ENCODE measurements at places on chromosomes 4 and X.

DNA sequence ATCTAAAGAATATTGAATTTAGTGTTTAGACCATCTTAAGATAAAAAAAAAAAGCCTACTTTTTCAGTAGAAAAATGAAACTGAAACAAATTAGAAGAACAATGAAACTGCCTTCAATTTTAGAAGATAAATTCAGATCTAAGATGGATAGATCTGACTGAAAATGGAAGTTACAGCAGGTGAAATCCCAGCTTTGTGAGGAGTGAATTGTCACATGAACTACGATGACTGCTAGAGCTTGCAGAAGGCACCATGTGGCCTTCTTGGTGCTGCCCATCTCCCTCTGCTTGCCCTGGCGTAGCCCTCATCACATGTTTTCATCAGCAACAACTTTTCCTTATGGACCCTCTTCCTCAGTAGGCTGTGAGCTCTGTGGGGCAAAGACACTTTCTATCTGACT lies 51.4 kb upstream of the EMCN start:
- no peak for DNase-seq

DNA sequence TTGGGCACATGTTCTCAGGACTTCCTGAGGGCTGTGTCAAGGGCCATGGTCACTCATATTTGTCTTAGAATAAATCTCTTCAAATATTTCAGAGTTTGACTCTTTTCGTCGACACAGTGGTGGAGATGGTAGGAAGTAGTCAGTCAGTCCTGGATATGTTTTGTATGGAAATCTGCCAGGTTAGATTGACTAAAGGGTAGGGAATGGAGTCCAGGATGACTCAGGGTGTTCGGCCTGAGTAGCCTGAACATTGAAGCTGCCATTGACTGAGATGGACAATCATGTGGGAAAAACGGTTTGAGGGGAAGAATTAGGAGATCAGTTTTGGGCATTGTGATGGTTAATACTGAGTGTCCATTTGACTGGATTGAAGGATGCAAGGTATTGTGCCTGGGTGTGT lies 177.1 kb upstream of the CENPE start:
- DNase-seq = peak; percentile 69

DNA sequence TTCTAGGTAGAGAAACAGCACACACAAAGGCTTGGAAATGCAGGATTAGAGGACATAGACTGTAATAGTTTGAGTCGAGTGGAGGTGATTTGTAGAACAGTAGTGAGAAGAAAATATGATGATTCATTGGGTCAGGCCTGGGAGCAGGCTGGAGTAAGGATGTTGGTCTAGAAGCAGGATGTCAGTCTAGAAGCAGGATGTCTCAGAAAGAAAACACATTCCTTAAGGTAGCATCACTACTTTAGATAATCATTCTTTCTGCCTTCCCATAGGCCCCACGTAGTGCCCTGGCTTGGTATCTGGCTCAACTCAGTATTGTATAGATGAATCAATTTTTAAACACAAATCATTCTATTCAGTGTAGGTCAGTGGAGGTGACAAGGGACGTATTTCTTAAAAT lies 11.2 kb upstream of the DACH2 start:
- peak; percentile 1 for DNase-seq

DNA sequence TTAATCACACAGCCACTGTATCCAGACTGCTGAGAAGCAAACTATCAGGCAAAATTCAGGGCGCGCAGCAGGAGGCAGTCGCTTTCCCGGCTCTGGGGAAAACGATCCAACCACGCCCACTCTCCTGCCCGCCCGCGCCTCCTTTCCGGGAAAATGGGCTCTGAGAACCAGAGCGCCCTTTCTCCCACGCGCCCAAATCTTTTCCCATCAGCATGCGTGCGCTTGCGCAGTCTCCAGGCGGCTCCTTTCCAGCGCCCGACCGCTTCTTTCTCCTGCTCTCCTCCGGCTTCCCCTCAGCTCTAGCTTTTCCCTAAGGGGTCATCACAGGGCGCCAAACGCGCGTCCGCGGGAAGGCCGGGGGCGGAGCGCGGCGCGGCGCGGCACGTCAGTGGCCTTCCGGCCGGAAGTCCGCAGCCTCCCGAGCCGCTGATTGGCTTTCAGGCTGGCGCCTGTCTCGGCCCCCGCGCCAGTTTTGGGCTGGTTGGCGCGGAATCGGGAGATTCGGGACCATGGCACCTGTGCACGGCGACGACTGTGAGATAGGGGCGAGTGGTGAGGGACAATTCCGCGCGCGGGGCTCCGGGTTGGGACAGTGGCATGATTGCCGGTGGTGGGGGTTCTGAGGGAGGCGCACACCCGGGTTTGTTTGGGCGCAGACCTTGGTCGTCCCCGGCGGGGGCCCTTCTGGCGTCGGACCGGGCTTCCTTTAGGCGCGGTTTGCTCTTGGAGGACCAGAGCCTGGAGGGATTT lies at the start of gene POLA1:
TSS of gene POLA1 (plus strand) at position 466 of the 750 bp plus-strand sequence. CDS start at position 510, 44 bp downstream.
- DNase-seq = peak; percentile 94

DNA sequence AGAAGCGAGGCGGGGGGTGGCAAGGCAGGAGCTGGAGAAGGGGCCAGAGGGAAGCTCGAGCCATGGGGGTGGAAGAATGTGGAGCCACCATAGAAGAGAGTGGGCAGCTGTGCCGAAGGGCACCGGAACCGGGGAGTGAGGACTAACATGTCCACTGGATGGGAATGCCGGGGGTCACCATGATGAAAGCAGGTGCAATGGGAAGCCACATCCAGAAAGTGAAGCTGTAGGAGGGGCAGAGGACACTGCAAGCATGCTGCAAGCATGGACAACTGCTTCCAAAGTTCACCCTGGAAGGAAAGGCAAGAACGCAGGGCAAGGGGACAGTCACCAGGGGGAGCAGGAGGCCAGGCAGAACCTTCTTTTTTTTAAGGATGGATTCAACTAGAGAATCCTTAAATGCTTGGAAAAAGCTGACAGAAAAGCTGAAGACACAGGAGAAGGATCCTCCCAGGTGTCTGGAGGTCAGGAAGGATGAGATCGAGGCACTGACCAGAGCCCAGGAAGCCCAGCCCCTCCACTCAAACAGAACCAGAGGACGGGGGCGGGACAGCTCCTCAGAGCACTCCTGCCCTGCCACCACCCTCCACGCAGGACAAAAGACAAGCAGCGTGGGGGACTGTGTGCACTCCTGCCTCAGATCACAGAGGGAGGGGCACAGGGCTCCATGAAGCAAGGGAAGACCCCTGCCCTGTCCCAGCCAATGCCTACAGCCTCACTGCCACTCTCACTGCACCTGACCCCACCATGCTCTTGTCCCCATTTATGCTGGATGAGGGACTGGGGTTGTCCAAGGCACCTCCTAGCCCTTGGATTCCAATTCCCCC lies 169.2 kb downstream of the AFAP1 start:
- DNase-seq = peak; percentile 35

DNA sequence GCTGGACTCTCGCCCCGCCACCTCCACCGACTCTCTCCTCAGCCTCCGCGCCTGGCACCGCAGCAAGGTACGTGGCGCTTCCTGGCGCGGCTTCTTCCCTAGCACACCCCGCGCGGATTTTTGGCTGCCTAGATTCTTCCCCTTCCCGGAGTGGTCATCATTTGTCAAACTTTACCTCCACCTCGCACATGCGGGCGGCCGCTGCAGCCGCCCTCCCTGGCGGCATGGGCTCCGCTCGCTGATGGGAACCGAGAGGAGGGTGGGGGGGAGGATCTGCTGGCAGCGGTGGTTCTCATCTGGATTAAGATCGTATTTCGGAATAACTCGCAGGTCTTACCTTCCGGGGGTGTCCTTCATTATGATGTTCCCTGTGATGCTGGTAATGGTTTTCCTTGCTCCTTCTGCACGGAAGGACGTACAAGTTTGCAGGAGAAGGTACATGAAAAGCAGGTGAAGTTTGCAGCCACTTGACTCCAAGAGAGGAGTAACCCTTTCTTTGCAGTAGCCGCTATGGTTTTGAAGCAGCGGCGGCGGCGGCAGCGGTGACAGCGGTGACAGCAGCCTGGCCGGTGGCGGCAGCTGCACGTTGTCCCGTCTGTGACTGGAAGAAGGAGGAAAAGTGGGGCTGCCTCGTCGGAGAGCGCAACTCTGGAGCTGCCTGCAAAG lies 2183.9 kb upstream of the TENM3 start:
- no peak for DNase-seq

DNA sequence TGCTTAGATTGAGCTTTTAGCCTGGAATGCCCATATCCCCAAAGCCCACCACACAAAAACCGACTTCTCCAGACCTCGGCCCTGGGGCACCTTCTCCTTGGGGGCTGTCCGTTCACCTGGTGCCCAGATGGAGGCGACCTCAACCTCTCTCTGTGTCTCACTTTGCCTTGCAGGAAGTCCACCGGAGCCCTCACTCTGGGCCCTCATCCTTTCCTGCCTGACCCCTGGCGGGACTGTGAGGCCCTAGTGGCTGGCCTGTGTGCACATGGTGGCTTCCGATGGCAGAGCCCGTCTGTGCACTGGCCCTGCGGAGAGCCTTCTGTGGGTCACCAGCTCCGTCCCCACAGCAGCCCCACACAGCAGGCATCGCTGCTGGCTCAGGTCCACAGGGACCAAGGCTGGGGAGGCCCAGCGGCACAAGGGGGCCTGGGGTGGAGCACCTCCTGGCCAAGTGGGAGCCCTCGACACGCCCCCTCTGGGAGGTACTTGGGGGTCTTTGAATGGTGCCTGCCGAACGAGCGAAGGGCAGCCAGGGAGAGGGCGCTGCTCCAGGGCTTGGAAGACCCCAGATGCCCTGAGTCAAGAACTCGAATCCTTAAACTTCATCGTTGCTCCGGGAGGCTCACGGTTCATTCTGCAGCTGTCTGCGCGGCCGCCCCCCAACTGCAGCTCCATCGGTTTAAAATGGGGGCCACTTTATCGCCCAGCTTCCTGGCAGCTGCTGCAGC lies 97.2 kb upstream of the ADRA2C start:
- no peak for DNase-seq

DNA sequence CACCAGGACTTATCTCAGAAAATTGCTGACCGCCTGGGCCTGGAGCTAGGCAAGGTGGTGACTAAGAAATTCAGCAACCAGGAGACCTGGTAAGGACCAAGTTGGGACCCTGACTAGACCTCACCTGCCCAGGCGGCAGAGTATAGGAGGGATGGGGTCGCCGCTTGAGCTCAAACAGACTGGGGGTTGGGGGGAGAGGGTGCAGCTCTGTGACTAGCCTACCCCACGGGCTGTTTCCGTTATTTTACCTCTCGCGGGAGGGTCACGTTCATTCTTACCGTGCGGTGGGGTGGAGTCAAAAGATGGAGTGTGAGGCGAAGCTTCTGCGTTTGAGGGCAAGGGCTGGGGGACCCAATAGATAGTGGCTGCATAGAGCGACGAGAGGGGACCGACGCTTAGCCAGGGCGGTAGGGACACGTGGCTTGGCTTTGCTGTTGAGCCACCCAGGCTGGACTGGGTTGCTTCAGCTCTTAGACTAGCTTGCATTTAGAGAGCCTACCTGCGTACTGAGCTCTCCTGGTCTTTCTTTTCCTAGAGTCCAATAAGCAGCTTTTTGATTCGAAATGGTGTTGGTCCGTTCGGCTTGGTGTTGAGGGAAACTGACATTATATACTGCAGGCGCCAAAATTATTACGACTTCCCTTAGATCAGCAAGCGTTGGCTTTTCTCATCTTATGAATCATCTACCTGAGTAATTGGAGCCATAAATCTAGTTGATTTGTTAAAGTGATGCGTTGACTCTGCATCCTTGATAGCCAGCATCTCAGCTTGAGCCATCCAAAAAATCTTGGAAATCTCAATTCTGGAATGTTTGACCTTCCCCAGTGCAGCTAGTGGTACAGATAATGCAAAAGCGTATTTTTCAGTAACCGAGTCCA lies 591 bp downstream of the PRPS1 start:
- peak; percentile 24 for DNase-seq

DNA sequence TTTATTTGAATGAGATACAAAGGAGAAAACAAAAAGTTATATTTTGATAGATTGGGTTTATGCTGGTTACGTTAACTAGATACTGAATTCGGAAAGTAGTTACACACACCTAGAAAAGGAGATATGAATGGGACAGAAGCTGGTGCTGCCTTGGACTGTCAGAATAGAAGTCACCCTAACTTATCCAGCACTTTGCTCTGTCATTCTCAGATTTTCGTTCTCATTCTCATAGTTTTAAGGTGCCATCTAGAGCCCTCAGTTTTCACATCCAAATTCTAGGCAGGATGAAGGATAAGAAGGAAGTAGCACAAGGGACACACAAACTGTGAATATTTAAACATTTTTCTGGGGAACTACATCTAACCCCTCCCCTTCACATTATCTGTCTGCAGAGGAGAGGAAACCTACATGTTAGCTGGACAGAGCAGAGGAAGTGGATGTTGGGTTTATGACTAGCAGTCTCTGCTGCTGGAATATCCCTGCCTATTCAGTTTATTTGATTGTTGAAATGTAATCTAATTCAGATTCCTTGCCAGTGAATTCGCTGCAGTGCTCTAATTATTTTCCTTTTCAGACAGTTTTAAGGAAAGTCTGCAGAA lies 521.9 kb downstream of the FAT4 start:
- no peak for DNase-seq

- no peak for DNase-seq
Measured at GRCh38 chrX:9542106-9542760, 77.4 kb downstream of the TBL1X start.

- DNase-seq = no peak
Measured at GRCh38 chrX:10254739-10255138, 98.0 kb downstream of the CLCN4 start.

GRCh38 chr4:170079981-170080380 lies 9.8 kb downstream of the AADAT start:
- no peak for DNase-seq

DNA sequence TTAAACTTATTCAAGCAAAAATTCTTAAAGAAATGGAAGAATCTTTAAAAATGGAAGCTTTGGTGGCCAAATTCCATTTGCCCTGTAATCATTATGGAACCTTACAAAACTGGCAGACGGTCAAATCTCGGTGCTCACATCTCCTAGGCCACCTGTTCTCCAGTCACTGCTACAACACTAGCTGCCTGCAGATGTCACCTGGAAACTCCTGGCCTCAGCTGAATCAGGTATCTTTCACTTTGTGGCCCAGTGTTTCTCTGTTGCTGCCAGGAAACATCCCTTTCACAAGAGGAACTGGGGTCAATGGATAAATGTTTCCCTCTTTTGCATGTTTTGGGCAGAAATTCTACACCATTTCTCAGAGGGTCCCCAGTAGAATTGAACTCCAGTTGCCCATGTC lies 4.2 kb upstream of the CXCL3 start:
- DNase-seq = no peak

DNA sequence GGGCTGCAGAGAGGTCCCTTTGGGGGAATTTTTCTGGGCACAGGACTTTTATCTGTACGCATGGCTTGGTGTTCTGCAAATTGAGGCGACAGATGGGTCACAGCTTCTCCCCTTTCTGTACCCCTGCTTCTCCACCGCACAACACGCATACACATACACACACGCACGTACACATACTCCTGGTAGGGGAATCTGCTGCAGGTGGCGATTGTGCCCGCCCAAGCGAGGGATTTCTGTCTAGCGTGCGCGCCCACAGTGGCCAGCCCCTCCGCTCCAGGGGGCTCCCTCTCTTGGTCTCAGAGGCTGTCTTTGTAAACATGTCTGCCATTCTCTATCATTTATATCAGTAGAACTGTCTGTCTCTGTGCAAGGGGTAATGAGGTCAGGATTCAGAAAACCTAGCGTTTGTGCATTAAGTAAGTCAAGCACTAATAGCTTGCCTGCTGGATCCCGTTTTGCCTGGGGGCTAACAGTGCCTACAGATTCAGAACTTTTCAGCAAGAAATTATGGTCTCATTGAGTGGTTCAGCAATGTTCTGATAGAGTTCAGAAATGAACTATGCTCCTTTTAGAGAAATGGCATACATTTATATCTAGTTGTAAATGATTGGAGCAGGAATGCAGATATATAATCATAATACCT lies 2.2 kb downstream of the GRID2 start:
- no peak for DNase-seq

- peak; percentile 76 for DNase-seq
Measured at GRCh38 chr4:147723326-147723725, 8.6 kb upstream of the ARHGAP10 start.

GRCh38 chrX:72479324-72480274 lies 93.0 kb downstream of the HDAC8 start:
- no peak for DNase-seq

Measured in fibroblast of mammary gland (primary cell).